ENCODE measurements at places on chromosomes 4 and X.

DNA sequence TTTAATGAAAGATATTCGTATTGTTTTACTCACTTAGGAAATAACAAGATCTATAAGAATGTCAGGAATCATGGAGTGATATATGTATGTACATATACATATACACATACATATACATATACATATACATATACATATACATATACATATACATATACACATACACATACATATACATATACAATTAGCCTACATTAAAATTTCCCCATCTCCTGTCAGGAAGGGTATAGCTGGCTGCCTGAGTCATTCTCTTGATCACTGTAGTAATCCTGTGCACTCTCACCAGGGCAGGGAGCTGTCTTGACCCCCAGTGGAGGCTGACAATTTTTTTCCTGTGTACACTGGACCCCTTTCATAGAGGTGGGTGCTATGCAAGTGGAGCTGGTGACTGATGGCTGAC, 23.3 kb upstream of the MAGEA11 start:
- DNase-seq: no peak

- DNase-seq: no peak
Measured at GRCh38 chrX:31543634-31544033, 471.8 kb upstream of the FTHL17 start.

DNA sequence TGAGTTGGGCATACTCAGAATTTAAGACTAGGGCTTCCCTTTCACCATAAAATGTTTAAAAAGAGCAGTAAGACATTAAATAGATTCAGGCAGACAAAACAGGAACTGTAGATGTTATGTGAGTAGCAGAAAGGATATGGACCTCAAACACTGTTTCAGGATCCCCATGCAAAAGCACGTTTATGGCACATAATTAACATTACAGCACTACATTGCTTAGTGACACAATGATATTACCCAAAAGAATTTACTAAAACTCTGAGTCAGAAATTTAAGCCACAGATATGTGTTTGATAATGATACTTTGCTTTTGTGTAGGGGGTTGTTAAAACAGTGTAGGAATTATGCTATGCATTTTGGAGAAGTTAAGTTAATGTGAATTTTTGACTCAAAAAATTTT, 266.3 kb downstream of the PDGFC start:
- DNase-seq: peak; percentile 5

DNA sequence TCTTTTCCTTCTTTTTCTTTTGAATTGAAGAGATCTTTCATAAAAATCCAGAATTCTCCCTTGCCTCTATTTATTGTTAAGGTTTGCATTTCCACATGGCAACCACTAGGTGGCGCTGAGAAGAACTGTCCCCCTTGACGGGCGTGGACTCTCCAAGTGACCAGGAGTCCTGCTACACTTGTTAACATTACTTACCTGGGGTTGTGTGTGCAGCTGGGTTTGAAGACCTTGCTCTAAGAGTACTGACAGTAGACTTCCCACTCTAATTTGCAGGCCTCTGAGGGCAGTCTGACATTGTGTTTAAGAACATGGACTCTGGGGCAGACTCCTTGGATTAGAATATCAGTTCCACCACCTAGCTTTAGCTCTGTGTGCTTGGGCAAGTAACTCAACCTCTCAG, 52.8 kb downstream of the GPRIN3 start:
- peak; percentile 36 for DNase-seq

DNA sequence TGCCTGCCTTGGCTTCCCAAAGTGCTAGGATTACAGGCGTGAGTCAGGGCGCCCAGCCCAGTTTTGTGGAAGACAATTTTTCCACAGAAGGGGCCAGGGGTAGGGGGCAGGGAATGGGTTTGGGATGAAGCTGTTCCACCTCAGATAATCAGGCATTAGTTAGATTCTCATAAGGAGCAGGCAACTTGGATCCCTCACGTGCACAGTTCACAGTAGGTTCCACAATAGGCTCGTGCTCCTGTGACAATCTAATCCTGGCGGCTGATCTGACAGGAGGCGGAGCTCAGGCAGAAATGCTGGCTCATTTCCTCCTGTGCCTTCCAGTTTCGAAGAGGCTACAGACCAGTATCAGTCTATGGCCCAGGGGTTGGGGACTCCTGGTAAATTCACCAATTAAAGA, 491.6 kb upstream of the AADAT start:
- DNase-seq: no peak

GRCh38 chr4:151284534-151285245, 7.7 kb downstream of the PRSS48 start:
- no peak for DNase-seq

GRCh38 chr4:39571054-39571453, 43.8 kb upstream of the UGDH start:
- DNase-seq: no peak

DNA sequence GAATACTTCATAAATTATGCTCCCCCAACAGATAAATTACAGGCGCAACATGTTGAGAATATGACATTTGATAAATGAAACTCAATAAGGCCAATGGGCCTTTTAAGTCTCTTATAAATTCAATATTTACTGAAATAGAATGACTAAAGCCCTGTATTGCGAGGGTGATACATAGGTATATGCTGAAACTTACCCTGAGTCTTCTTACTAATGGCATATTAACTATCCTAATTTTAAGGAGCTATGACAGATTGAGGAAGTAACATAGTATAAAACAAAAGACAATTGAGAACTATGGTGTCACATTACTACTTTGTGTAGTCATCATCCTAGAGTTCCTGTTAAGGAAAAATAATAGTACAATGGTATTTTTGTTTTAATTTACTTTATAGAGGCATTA, 440.7 kb downstream of the IL15 start:
- peak; percentile 31 for DNase-seq

- peak; percentile 44 for DNase-seq
Measured at GRCh38 chr4:71553605-71554004, 214.8 kb downstream of the SLC4A4 start.

DNA sequence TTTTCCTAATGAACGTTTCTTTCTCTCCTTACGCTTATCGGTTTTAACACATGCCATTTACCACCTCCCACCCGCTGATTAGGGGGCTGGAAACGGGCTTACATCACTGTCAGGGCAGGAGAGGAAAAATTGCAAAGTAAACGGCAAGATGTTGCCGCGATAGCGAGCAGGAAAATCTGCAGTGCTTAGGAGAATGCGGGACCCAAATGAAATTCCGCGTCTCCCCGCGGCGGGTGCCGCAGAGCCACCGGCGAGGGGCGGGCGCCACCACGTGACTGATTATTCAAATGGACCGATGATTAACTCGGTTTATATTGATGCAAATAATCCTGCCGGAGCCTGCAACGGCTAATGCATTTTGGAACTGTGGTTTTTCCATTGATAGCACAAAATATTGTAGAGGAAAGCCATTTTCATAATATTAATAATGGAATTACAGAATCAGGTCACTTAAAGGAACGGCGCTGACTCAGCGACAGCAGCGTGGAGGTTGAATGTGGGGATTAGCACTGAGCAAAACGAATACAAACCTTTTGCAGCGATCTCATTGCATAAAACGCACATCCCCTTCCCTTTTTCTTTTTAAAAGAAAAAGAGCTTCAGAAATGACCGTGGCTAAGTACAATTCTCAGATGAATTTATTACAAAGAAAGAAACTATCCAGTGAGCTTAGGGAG, 224.2 kb downstream of the STIM2 start:
- no peak for DNase-seq

DNA sequence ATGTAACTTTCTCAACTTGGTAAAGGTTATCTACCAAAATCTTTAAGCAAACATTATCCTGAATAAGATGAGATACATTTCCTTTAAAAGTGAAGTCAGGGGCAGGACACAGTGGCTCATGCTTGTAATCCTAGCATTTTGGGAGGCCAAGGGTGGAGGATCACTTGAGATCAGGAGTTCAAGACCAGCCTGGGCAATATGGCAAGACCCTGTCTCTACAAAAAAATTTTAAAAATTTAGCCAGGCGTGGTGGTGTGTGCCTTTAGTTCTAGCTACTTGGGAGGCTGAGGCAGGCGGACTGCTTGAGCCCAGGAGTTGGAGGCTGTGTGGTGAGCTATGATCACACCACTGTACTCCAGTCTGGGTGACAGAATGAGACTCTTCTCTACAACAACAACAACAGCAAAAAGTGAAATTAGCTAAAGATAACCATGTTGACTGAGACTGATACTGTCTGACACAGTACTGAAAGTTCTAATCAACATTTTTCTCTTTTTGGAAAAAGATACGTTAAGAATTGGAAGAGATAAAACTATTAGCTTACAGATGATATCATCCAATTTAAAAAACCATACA, 4.9 kb downstream of the DCAF16 start:
- DNase-seq: no peak

DNA sequence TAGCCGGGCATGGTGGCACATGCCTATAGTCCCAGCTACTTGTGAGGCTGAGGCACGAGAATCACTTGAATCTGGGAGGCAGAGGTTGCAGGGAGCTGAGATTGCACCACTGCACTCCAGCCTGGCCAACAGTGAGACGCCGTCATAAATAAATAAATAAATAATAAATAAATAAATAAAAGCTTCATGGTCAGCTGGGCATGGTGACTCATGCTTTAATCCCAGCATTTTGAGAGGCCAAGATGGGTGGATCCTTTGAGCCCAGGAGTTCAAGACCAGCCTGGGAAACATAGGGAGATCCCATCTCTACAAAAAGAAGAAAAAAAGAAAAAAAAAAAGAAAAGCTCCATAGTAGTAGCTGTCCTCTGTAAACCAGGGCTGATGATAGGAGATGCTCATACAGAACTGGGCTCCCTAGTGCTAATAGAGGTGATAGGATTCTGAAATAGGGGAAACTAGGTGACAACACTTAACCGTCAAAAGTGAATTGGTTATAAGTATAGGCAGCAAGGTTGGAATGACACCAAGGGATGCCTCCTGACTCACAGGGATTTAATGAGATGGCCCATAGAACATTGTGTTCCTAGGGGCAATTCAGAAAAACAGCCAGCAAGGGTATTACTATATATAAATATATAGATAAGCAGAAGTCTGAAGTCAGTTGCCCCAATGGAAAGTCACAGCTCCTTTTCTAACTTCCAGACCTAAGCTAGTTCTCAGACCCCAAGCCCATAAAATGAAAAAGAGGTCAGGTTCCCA, 41.8 kb upstream of the ARHGEF6 start:
- DNase-seq: no peak

- no peak for DNase-seq
Measured at GRCh38 chr4:101865501-101866062, 75.1 kb downstream of the BANK1 start.

DNA sequence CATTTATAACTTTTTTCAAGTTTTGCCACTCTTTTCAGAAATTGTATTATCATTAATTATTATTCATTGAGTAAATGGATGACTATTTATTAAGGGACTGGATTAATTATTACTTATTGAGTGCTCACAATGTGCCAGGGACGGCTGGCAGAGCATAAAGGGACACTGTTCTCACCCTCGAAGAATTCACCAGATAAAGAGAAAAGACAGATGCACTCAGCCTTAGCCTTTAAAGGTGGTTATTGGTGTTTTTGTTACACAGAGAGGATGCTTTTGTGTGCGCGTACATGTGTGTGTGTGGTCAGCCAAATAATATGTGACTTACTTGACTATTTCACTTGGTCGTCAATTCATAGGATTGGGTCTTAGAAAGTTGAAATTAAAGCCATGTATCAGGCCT, 187.0 kb downstream of the ANTXR2 start:
- no peak for DNase-seq

DNA sequence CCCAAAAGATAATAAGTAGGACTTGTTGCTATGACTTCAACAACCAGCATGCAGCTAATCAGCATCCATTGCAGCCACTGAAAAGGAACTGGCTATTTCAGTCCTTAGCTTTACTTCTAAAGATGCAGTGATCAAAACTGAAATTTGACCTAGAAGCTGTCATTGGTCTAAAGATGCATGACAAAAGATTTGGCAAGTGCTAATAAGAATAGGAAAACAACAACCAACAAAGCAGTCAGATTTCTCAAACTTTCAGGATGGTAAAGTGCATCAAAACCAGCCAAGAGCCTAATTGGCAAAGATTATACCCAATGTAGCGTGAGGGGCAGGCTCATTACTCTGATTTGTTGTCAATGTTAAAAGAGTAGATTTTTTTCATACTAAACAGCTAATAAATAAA, 77.1 kb upstream of the WDR17 start:
- DNase-seq: no peak
